ENCODE measurements at places on chromosomes 3 and 15. TPM values are rescaled to one million over a fixed set of nuclear protein-coding genes. Genes with fewer than 3 reads are reported as not detected.
A peak's percentile ranks its signal among the peaks of the same experiment; 100 is the strongest.

The ERC2 gene
- total RNA-seq, result 3.1 TPM

The SEMA3G gene
- total RNA-seq, result 9.6 TPM

GRCh38 chr15:64122936-64123351 lies 27.2 kb downstream of the SNX1 start:
- peak; percentile 56 for DNase-seq

GRCh38 chr15:41493902-41494189 lies 172 bp downstream of the ITPKA start:
- DNase-seq, result no peak

- DNase-seq, result no peak
Measured at GRCh38 chr3:158841387-158841786, 39.5 kb downstream of the MFSD1 start.

Data from stomach (tissue), 19 donors.